Body of pancreas (tissue), 4 donors: ENCODE measurements at places on chromosomes 1 and 21. TPM values are rescaled to one million over a fixed set of nuclear protein-coding genes. Genes with fewer than 3 reads are reported as not detected.

DNA sequence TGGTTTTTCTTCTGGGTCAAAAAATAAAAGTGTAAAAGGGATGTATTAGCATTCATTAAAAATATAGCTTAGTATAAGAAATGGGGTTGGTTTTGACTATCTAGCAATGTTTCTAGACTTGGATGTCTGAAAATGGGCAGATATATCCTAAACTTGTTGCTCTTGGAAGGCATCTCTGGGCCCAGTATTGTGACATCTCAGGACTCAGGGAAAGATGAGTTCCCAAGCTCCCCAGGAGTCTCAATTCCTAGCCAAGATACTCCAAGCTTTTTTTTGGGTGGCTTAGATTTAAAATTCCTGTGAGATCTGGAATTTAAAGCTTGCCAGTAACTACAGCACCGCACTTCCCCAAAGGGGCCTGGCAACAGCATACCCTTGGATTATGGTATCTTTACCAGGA, 11.5 kb upstream of the HSD17B7 start:
- DNase-seq = no peak

GRCh38 chr1:199279067-199279466, 640.2 kb downstream of the PTPRC start:
- DNase-seq = no peak

- DNase-seq = no peak
These were observed 15.4 kb downstream of the PPIE start for GRCh38 chr1:39754026-39754570.

GRCh38 chr1:96362623-96363022, 359.0 kb upstream of the PTBP2 start:
- DNase-seq = no peak

GRCh38 chr1:86303041-86303690, 93.0 kb downstream of the ODF2L start:
- DNase-seq = no peak

GRCh38 chr1:85279458-85280080, 3.1 kb upstream of the BCL10 start:
- no peak for DNase-seq

The TNFRSF8 gene
- total RNA-seq = not detected

The KRTAP11-1 gene
- not detected for total RNA-seq

The TRIM67 gene
- not detected for total RNA-seq

The SIM2 gene
- not detected for total RNA-seq

The DENND2D gene
- 16.1 TPM for total RNA-seq

The HMGN1 gene
- 153 TPM for total RNA-seq

The FCRL2 gene
- total RNA-seq = not detected

The HSD11B1 gene
- 3.6 TPM for total RNA-seq

The TMEM240 gene
- 3.6 TPM for total RNA-seq

The IFNAR2 gene
- 12.2 TPM for total RNA-seq

The CHRM3 gene
- 57.4 TPM for total RNA-seq
